GM12891 (cell line): ENCODE measurements at places on chromosomes 2 and 18.

DNA sequence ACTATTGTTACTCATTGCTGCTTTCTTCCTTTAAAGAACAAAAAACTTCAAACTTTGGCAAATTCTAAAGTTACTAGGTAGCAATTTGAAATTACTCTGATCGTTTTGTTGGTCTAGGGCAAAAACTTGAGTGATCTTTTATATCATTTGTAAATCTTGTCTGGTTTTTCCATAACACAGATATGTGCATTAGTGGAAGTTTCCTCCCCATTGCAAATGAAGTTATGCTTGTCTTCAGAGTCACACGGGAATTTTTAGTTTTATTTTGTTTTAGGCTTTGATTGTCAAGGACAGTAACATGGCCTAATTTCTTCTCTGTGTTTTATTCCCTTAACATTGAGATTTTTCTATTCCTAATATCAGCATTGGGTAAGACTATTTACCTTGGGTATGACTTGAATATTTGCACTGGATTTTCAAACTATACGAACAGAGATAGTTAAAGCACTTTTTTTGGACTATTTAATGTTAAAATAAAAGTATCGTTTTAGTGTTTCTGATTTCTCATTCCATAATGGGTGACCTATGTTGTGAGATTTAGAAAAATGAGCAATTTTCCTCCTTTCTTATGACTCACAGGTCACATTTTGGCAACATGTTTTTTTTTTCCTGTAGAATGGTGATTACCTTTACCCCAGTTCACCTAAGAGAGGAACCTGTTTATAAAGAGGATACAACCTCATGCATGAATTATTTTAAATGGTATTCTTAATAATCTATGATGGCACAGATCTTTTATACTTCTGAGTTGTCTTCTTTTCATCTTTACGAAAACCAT, 65.0 kb downstream of the BABAM2 start:
- DNase-seq: no peak

DNA sequence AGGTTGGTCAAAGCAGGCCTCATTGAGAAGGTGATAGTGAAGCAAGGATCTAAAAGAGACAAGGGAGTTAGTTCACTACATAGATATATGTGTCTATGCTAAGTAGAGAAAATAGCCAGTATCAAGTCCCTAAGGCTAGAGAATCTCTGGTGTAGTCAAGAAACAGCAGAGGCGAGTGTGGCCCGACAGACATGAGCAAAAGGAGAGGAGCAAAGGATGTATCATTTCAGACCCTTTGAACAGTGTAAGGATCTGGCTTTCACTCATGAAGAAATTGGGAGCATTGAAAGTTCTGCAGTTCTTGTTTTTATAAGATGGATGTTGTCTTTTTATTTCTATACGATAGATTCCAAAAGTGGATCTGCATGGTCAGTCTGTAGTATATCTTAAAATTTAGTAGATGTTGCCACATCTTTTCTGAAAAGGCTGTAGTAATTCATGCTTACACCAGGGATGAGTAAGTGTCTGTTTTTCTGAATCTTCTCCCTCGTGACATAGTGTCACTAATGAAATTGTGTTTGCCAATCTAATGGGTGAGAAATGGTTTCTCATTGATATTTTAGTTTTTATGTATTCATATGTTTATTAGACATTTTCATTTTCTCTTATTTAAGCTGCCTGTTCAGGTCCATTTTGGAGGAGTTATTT, 18.8 kb downstream of the SP100 start:
- DNase-seq: no peak

- DNase-seq: no peak
Observed at GRCh38 chr2:173940208-173941020, 24.8 kb downstream of the SP3 start.

DNA sequence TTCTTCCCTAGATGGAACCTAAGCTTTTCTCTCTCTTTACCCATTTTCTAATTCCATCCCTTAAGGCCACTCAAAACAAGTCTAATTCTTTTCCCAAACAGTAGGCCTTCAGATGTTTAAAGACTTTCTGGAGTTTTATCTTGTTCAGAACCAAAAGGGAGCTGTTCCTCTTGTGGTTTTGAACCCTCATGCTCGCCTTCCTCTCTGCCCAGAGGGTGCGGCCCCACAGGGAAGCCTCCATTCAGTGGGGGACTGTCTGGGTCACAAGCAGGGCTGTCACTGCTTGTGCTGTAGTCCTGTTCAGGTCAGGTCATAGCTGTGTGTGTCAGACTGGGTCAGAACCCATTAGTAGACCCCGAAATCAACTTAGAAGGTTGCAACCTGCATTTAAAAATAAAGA, 56.5 kb downstream of the TET3 start:
- no peak for DNase-seq

DNA sequence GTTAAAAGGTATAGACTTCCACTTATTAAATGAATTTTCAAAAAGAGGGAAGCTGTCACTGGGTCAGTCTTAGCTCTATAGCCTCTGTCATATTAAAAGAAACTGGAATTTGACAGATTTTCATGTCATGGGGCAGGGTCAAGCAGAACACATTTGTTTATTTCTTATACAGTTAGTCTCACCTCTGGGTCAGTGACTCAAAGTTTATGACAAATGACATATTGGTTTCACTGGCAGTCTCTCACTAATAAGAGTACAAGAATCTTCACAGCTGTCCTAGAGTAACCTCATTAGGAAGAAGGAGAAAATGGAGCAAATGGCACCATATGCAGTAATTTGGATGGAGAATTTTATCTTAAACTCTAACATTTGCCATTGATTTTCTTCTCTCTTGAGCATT, 63.2 kb downstream of the MBD2 start:
- no peak for DNase-seq
